ENCODE measurements at places on chromosomes 2 and 18.

GRCh38 chr2:48198371-48198770 lies 292.1 kb upstream of the FBXO11 start:
- DNase-seq: no peak

- DNase-seq: no peak
Observed at GRCh38 chr2:79994161-79994560, 310.4 kb downstream of the LRRTM1 start.

GRCh38 chr2:76268902-76269620 lies 558.3 kb upstream of the GCFC2 start:
- no peak for DNase-seq

GRCh38 chr2:75801234-75801982 lies 90.7 kb upstream of the GCFC2 start:
- DNase-seq: no peak

DNA sequence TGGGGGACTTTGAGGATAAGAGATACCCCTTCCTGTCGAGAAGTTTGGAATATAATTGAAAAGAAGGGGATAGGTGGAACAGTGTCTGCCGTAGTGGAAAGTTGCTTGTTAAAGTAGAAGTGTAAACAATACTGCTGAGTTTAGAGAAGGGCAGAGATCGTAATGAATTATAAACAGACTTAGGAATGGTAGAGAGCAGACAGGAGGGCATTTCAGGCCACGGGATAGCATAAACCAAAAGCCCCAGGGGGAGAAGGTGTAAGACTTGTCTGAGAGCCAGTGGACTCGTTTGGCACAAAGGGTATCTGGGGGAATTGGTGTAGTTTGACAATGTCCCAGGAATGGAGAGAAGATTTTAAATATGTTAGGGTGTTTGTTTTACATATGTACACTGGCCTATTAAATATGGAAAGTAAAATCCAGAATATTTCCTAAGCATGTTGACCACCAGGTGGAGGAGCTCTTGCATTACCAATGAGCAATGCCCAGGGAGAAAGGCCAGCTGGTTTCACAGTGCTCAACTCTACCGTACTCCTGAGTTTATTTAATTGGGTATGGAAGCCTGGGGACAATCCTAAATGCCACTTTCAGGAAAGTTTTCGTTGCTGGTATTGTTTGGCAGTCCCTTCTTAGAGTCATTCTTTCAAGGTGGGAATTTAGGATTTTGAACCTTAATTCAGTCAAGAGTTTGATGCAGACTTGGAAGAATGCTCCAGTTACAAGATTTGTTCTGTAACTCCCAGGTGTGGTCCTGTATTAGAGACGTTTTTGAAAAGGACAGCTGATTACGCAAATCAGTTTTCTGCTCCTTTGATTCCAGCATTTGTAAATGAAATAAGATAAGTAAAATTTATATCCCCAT lies 7.5 kb downstream of the COPS8 start:
- no peak for DNase-seq

DNA sequence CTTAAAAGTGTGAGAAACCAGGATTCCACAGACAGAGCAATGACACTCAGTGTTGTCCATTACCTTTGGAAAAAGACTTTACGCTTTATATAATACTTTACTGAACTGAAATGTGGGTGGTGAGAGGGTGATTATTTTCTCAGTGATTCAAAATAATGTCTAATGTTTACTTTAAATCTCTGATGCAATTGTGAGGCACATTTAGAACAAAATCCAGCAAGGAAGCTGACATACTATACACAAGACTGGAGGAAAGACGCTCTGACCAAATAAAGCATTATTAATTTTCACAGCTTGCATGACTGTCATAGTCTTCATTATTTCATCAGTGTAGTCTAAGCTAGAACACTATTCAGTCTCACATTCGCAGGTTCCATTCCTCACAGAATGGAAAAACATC lies 34.1 kb upstream of the STAT1 start:
- DNase-seq: no peak

GRCh38 chr2:191041418-191042161 lies 27.6 kb upstream of the STAT1 start:
- DNase-seq: no peak

GRCh38 chr2:62221141-62221540 lies 25.2 kb downstream of the B3GNT2 start:
- no peak for DNase-seq
